ENCODE measurements at places on chromosomes 7 and 10. TPM values are rescaled to one million over a fixed set of nuclear protein-coding genes. Genes with fewer than 3 reads are reported as not detected.

- no peak for DNase-seq
These were observed 72.3 kb upstream of the YAE1 start for GRCh38 chr7:39493934-39494333.

The DPYSL4 gene
- total RNA-seq: 22.3 TPM

DNA sequence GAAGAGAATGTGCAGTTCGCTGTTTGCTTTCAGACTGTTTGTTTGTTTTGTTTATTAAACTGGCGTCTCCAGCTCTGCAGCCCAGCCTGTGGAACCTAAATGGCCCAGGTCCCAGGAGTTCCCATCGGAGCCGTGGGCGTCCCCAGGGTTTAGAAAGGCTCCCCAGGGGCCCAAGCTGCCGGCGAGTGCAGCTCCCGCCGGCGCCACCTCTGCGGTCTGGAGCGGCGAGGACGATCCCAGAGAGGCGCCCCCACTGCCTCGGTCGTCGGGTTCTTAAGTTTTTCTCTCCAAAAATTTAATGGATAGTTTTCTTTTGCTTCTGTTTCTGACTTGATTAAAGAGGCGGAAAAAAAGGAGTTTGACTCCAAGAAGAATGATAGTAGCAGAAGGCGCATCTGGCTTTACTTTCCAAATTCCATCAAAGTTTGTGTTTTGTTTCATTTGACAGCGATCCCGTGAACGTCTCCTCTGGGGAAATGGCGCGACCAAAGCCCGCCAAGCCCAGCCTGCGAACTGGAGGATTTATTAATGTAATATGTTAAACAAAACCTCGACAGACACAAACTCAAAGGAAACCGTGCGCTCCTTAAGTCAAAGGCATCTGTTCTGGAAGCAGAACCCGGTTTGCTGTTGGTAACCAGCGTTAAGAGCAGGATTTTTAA lies 718 bp upstream of the FZD1 start:
- peak; percentile 54 for DNase-seq

GRCh38 chr10:3935141-3935540 lies 150.1 kb upstream of the KLF6 start:
- DNase-seq: peak; percentile 75

The CALCR gene
- total RNA-seq: not detected

- DNase-seq: peak; percentile 56
These were observed 74.5 kb downstream of the LANCL2 start for GRCh38 chr7:55439627-55440026.

DNA sequence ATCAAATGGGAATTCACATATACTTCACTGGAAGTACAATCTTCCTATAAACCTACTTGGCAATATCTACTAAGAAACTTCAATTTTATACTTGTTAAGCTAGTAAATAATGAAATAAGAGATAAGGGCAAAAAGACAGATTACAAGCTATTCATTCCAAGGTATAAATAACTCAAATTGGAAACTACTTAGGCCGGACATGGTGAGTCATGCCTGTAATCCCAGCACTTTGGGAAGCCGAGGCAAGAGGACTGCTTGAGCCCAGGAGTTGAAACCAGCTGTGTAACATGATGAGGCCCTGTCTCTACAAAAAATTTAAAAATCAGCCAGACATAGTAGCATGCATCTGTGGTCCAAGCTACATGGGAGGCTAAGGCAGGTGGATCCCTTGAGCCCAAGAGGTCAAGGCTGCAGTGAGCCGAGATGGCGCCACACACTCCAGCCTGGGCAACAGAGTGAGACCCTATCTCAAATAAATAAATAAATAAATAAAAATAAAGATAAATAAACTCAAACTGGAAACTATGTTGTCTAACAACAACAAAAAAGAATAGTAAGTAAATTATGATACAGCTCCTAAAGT lies 37.6 kb downstream of the ARHGAP21 start:
- peak; percentile 69 for DNase-seq

Measured in MG63 (cell line).